ENCODE measurements at places on chromosomes 2 and 18.

DNA sequence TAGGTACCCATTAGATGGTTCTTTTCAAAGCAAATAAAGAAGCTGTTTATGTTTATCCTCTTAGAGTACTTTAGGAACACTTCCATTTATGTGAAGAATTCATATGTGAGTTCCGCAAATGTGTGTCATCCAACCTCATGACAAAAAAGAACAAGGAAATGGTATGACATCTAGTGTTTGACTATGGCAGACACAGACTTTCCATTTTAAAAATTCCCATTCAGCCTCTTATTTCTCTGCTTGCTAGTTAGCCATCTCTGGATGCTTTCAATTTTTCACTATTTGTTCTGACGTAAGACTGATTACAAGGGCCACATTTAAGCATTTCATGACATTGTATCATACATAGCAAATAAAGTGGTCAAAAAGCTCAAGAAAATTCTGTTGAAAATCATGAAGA lies 103.0 kb downstream of the ZAP70 start:
- DNase-seq, result no peak

DNA sequence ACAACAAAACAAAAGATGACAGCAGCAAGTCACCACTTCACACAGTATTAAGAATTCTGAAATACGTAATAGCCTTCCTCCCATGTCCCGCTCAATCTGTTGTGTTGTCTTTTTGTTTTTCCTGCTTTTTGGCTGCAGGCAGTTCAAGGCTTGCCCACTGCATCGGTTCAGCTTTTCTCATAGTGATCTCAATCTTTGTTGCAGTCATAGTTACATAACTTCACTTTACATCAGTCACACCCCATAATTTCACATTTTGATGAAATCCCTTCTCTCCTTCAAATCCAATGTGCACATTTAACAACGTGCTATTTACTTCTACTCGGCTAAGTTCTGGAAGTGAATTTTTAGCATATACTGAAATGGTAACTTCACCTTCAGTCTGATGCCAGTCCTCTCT lies 33.8 kb upstream of the HAAO start:
- DNase-seq, result no peak

- DNase-seq, result no peak
These were observed 49.9 kb downstream of the MYO7B start for GRCh38 chr2:127585270-127585807.

DNA sequence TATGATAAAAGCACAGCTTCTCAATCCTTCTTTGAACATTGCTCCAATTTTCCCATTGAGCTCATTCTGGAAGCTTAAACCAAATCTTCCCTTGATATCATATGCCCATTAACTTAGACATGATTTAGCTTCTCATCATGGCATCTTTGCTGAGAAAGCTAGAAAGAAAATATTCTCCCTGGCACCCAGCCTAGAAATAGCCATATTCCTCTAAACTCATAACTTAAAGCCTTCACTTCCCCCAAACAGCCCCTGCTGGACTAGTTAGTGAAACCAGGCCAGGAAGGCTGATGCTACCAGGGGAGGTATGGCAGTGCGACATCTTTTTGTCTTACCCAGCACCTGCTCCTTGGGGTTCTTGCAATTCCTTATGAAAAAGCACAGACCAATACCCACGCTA lies 4.3 kb downstream of the AAK1 start:
- no peak for DNase-seq

DNA sequence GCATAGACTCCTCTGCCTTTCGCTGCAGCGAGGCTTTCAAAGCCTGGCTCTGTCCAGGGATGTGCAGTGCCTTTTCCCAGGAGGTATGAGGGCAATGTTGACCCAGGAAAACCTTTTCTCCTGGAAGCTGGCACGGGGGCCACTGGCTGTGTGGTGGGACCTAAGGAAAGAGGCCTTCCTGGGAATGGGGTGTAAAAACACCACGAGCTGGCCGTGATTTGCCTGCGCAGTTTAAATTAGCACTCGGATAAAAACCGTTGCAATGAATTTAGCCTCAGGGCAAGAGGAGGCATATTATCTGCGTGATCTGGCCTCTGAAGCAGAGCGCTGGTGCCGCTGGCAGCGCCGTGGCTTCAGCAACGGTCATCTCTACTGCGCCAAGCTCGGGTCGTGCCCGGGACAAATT lies 3.0 kb downstream of the OSR1 start:
- no peak for DNase-seq

GRCh38 chr2:177282181-177282641 lies 17.7 kb upstream of the NFE2L2 start:
- no peak for DNase-seq

DNA sequence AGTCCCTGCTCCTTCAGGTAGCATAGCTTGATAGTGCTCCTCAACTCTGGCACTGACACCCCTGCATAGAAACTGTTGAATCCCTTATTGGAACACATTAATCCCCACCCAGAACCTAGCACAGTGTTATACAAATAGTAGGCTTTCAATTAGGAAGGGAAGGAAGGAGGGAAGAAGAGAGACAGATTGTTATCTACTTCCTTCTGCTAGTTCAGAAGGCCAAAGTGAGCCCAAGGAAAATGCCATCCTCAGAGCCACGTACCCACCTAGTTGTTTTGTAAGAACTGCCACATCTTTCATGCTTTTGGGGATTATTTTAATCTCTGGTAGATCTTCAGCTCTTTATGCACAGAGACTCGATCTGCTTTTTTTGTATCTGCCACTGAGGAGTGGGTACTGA lies 75.1 kb downstream of the CLHC1 start:
- no peak for DNase-seq

DNA sequence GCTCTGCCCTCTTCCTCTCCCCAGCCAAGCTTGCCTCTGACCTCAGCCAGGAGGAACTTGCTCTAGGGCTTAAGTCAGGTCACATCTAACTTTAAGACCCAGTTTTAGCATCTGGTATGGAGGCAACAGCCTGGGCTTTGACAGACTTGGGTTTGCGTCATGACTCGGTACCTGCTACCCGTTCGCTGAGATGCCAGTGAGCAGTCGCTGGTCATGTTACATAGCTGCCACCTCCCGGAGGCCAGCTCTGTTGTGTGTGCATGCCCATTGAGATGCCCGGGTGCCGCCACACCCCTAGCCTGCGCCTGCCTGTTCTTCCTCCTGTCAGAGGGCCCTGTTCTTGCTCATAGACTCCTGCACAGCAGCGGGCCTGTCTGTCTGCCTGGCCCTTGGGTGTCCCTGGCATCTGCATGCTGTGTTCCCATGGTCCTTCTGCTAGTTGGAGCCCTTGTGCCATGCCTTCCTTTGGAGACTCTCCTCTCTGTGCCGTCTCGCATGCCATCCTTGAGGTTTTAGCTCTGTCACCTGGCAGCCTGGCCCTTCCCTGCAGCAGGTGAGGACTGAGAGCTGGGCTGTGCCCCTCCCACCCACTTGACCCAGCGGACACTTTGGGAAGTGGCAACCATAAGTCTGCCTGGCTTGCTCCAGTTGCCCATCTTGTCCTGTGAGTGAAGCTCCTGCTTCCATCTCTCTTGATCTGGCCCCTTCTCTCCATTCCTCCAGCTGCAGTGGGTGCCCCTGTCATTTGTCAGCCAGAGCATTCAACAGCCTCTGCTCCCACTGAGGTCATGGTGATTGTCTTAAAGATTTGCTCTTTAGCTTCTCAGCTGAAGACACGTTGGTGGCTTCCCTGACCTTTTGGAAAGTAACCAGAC lies 24.9 kb downstream of the ASAP2 start:
- DNase-seq, result no peak

GRCh38 chr18:36264283-36264682 lies 33.2 kb upstream of the FHOD3 start:
- no peak for DNase-seq

DNA sequence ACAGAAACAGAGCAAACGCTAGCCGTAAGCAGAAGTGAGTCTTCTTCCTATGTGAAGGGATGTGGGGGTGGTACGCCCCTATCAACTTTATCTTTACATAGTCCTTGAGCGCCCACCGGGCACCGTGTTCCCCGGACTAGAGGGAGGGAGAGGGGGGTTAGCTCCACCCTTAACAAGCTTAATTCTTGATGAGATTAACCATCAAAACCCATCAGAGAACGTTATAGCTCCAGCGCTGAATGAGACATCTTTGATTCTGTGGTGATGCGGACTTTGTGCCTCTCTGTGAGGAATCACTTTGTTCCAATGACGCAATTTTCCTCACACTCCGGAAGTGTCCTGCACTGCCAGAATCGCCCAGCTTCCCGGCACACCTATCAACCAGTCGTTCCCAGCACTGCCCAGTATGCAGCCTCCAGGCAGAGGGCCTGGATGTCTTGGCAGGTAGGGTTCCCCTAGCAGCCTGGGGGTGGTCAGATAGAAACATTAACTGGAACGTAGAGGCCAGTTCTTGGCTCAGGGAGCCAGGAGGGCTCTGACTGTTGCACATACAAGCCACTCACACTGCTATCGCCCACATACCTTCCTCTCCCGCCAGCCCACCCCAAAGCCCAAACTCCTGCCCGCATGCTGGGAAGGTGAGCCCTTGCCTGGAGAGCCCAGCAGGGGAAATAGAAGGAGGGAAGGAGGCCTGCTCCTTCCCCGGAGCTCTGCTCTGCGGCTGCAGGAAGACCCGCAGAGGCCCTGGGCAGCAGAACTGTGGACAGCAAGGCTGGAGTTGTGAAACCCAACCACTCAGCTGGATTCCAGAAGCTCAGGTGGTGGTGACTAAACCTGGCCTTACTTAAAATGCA lies 1.9 kb upstream of the ODC1 start:
- no peak for DNase-seq

DNA sequence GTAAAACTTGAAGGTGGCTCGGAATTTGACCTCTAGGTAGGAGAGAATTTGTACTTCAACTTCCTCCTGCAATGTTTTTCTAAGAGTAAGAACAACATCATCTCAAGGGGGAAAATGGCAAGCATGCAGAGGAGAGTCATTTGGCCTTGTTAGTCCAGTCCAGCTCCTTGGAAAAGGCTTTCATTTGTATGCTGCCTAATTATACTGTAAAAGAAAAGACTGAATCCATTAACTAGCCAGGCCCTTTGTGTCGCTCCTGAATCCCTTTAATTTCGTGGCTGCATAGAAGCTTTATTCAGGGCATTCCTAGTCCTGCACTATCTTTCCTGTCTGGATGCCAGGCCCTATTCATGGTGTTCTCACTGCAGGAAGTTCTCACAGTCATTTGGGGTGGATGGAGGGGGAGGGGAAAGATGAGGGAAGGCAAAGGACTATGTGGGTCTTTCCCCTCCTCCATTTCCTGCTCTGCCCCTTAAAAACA lies 36.0 kb downstream of the PHLPP1 start:
- DNase-seq, result no peak

- DNase-seq, result no peak
These were observed at the start of gene SH3RF3 for GRCh38 chr2:109128616-109129355. SH3RF3 (plus strand) TSS chr2:109129205.

DNA sequence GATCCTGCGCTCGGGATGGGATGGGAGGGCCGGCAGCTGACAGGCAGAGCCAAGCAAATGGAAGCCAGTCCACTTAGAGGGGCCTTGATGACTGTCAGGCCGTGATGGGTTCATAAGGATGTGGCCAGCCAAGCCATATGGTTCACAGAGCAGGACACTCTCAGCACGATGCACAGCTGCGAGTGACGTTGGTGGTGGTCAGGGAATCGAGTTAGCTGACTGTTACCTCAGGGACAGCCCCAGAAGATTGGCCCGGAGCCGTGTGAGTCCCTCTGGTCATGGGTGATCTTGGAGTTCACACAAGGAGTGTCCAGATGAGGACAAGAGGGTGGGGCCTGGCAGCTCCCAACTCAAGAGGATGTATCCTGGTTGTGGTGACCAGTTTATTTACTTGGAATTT lies 70.2 kb downstream of the TPGS2 start:
- DNase-seq, result no peak

DNA sequence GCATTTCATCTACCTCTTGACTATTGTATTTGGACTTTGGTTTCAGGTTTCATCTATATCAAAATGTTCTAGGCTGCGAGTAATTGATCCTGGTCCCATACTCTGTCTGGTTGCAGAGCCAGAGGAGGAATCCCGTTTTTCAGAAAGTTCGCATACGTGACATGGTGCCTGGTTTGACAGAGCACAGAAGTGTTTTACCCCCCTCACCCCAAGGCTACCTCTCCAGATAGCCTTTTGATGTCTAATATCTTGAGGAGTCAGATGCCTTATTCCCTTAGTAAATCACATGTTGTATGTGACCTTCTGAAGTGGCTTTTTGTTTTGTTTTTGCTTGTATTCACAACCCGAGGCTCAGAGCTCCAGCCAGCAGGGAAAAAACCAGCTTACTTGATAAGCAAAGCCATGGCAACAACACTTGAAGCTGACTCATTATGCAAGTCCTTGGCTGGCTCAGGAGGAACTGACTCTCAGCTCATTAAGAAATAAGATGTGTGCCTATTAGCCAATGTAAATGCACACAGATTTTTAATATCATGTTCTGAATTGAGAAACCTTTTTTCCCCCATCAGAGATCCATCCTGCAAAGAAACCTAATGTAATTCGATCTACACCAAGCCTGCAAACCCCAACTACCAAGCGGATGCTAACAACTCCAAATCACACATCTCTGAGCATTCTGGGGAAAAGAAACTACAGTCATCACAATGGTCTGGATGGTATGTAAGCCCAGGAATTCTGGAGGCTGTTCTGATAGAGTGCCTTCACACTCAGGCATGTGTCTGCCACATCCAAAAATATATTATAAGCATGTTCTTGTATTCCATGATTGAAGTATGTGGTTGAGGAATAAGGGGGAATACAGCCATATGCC lies 41.4 kb downstream of the OXER1 start:
- DNase-seq, result no peak

DNA sequence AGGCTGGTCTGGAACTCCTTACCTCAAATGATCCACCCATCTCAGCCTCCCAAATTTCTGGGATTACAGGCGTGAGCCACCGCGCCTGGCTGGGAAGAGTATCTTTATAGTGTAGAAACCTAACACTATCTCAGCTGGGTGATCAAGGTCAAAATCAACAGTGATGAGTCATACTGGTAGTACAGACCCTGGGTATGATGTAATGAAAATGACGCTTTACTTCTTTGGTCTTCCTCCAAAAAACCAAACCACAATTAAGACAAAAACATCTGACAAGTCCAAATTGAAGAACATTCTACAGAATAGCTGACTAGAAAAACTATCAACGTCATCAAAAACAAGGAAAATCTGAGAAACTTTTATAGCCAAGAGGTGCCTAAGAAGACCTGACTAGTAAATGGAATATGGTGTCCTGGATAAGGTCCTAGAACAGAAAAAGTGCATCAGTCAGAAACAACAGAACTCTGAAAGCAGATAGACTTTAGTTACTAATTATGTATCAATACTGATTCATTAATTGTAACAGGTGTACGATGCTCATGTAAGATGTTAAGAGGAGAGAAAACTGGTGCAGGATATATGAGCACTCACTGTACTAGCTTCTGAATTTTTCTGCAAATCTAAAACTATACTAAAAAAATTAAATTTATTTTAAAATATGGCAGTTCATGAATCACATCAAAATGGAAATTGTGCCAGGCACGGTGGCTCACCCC lies 25.4 kb downstream of the PDCL3 start:
- DNase-seq, result no peak
